ENCODE measurements at places on chromosomes 6 and 20. TPM values are rescaled to one million over a fixed set of nuclear protein-coding genes. Genes with fewer than 3 reads are reported as not detected.

HCK gene
- 3.5 TPM for polyA plus RNA-seq

DNA sequence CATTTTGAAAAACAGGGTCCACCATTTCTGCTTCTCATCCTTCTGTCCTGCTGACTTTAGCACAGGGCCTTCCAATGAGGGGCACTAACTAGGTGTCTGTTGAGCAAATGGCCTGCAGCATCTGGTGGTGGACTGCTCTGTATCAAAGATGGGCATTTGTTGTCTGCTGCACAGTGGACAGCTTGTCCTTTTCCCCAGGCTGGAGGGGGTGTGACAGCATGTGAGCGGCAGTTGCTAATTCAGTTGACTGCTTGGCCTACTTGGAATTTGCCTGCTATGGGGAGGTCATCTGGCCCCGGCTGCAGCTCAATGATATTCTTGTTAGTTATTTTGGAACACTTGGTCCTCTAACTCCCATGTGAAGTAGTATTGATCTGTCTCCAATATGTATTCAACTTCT is 93.7 kb downstream of the SH3BGRL2 start:
- DNase-seq: no peak

BMP7 gene
- 3.4 TPM for polyA plus RNA-seq

- peak; percentile 100 for DNase-seq
Measured at GRCh38 chr6:2989332-2990247, 10.1 kb upstream of the NQO2 start.

ADIG gene
- not detected for polyA plus RNA-seq

MMP24 gene
- polyA plus RNA-seq: 0.52 TPM

All from forelimb muscle (tissue), 1 donor.